ENCODE measurements at places on chromosomes 4 and X.

DNA sequence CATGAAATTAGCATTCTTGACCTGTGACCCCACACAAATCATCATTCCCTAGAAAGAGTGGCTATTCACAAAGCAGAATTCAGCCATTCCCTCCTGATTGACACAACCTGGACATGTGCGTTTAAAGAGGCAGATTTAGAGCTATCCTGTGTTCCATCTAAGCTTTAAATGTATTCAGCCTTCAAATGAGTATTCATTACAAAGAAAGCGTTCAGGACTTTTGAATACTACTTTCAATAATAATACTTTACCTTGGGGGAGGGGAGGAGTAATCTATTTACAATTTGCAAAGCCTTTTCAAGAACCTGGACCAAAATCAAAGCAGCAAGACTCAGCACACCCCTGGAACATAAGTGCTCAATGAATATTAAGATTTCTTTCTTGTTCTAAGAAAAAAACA lies 22.5 kb upstream of the GPC4 start:
- H3K27ac ChIP-seq = no peak overlapping the region
- DNase-seq = no peak
- no peaks in the 10 kb centered on the region for H3K27me3 ChIP-seq
- H3K4me1 ChIP-seq = no peaks in the 10 kb centered on the region
- H3K36me3 ChIP-seq = no peaks in the 10 kb centered on the region

- no peaks in the 10 kb centered on the region for H3K36me3 ChIP-seq
- H3K4me1 ChIP-seq = no peaks in the 10 kb centered on the region
- no peak for DNase-seq
- no peak overlapping the region for H3K27ac ChIP-seq
- no peak overlapping the region for H3K4me3 ChIP-seq
Measured at GRCh38 chr4:72208421-72209075, 176.7 kb downstream of the NPFFR2 start.

- H3K36me3 ChIP-seq = no peaks in the 10 kb centered on the region
- H3K27me3 ChIP-seq = no peaks in the 10 kb centered on the region
- H3K4me1 ChIP-seq = no peaks in the 10 kb centered on the region
- no peak overlapping the region for H3K4me3 ChIP-seq
Measured at GRCh38 chr4:40685300-40685699, 55.6 kb upstream of the RBM47 start.

- H3K27me3 ChIP-seq = no peaks in the 10 kb centered on the region
- H3K4me3 ChIP-seq = no peak overlapping the region
- H3K36me3 ChIP-seq = no peaks in the 10 kb centered on the region
- no peak for DNase-seq
Measured at GRCh38 chr4:90458576-90458975, 331.4 kb downstream of the CCSER1 start.
